ELR (cell line): ENCODE measurements at places on chromosomes 3 and 15.

- peak; percentile 81 for DNase-seq
Observed at GRCh38 chr15:70101459-70102113, 3.9 kb upstream of the TLE3 start.

DNA sequence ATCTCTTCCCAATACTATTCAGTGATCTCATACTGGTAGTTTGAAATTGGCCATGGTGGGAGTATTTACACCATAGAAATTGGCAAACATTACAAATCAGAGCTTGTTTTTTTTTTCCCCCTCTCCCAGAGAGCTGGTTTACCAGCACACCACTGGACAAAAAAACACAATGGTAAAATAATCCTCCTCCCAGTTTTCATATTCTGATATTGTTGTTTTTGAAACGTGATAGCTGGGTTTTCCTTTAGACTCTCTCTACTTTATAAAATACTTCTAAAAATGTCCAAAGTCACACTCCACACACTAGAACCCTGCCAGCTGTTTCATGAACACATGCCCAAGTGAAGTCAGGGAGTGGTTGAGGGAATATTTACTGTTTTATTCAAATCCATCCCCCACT lies 187.5 kb downstream of the DTWD1 start:
- DNase-seq, result no peak

DNA sequence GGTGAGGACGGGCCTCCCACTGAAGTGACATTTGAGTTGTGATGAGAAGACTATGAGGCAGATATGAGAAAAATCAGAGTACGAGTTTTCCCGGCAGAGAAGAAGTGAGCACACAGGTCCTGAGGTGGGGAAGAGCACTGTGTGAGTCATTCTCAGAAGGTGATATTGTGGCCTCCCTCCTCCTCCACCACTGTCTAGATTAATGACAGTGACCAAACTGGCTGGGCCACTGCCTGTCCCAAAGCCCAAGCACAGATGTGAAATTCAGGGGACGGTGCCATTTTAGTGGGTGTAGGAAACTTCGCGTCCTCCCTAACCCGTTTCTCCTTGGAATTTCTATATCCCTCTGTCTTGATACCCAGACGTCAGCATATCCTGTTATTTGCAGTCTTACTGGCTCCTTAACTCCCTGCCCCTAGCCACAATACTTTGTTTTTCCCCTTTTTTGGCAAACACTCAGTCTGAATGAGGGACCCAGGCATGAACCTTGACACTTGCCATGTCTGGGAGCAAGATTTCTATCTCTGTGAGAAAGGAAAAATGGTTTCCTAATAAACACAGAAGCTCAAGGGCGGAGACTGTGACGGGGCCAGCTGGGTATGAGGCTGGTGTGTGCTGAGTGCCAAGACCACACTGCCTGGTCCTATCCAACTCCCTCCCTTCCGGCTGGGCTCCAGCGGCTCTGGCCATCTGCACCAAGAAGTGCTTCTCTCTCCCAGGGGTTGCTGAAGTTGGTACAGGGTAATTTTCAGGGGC lies 15.2 kb downstream of the PRICKLE2 start:
- no peak for DNase-seq

GRCh38 chr3:127819086-127819485 lies 3.2 kb downstream of the MGLL start:
- no peak for DNase-seq

DNA sequence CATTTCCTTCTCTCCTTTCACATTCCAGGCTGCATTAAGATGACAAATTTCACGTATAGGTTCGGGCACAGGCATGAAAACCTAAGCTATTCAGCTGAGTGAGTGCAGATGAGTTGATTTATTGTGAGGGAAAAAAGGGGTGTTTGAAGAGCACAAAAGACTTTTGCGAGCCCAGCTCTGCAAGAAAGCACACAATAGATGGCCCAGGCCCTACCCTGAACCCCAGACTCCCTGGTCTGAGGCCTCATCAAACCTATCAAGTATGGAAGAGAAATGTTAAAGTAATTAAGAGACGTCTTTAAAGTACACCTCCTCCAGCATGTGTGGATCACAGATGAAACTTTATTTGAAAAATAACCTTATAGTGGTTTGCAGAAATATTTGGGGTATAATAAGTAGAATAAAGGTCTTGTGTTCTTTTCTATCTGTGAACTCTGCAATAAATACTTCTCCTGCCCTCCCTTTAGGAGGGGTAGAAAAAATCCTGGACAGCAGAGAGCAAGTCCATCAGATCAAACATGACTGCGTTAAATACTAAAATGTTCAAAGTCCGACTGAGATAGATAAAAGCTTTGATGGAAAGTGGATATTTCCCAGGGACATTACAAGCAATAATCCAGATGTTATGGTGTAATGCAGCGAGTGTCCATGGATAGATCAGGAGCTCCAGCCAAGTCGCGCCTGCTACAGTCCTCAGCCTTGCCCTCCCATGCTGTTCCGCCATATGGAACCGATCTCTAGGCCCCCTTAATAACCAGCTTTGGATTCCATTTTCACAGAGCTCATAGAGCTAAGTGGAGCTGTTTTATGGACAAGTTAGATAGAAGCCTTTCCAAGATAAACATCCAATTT lies 121.5 kb downstream of the MCTP2 start:
- DNase-seq, result no peak

- no peak for DNase-seq
Observed at GRCh38 chr3:37980462-37981347, 9.9 kb upstream of the VILL start.

- peak; percentile 99 for DNase-seq
Observed at GRCh38 chr3:57974796-57975388, 33.3 kb upstream of the FLNB start.

DNA sequence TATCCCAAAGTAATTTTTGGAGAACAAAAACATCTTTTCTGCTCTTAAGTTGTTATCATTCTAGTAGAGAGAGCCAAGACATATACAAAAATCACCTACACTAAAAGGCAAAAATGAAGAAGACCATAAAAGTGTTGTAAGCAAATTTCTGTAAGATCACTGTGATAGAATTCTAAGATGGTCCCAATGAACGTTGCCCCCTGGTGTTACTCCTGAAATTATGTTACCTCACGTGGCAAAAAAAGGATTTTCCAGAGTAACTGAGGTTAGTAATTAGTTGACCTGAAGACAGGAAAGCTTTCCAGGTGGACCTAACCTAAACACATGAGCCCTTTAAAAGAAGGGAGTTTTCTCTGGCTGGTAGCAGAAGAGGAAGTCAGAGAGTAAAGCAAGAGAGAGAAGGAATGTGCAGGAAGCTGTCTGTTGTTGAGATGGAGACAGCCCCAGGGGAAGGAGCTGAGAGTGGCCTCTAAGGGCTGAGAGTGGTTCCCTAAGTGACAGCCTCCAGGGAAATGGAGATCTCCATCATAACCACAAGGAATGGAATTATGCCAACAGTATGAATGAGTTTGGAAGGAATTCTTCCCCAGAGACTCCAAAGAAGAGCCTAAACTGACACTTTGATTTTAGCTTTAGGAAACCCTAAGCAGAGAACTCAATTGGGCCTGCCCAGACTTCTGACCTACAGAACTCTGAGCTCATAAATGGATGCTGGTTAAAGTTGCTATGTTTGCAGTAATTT lies 205.9 kb downstream of the CD47 start:
- peak; percentile 90 for DNase-seq

GRCh38 chr3:100641471-100642032 lies 32.2 kb downstream of the ADGRG7 start:
- DNase-seq, result no peak

GRCh38 chr3:52253314-52254304 lies 8.1 kb downstream of the PPM1M start:
- DNase-seq, result peak; percentile 27

- peak; percentile 45 for DNase-seq
Observed at GRCh38 chr3:136753326-136753939, 1.3 kb upstream of the STAG1 start.

- DNase-seq, result peak; percentile 44
Observed at GRCh38 chr15:45254405-45254804, 2.4 kb downstream of the SLC28A2 start.

- no peak for DNase-seq
Observed at GRCh38 chr15:35691173-35691761, 145.3 kb upstream of the DPH6 start.

DNA sequence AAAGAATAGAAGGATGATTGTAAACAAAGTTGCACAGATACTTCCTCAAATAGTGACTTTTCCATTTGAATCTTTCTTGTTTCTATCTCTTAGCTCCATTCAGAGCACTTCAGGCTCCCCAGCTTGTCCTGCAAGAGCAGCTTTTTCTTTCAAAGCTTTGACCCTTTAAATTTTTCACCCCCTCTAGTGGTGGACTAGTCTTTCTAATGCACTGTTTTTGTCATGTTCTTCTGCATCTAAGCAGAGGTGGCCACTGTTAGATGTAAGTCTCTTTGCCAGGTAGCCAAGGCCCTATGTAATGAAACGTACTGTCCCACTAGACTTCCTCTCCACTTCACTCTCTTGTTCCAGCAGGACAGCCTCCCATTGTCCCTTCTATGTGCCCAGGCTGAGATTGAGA lies 74.0 kb upstream of the MANF start:
- peak; percentile 46 for DNase-seq

- DNase-seq, result no peak
Observed at GRCh38 chr3:137972396-137972795, 37.6 kb upstream of the CLDN18 start.

DNA sequence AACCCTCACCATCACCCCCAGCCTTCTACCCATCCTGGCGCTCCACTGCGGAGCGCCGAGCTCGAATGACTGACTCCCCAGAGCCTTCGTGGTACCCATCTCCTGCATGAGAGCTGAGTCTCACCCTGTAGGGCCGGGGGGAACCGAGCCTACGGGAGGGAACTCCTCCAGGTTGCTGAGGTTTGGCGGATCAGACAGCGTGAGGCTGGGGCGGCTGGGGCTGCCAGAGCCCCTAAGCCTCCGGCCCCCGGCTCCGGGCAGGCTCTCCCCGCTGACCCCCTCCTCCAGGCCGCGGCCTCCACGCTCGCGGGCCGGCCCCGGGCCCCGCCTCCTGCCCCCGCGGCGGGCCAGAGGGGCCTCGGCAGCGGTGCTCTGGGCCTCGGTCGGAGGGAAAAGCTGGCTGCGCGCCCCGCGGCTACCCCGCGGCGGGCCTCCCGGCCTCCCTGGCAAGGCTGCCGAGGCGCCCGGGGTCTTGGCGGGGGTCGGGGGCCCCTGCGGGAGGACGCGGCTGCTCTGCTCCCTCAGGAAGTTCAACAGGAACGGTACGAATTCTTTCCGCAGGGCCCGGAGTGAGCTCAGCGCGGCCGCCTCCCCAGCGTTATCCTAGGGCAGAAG lies 643 bp downstream of the CDAN1 start:
- peak; percentile 33 for DNase-seq

- no peak for DNase-seq
Observed at GRCh38 chr3:89419647-89420241, 312.3 kb downstream of the EPHA3 start.

GRCh38 chr15:93973287-93973686 lies 258.1 kb upstream of the MCTP2 start:
- DNase-seq, result no peak

DNA sequence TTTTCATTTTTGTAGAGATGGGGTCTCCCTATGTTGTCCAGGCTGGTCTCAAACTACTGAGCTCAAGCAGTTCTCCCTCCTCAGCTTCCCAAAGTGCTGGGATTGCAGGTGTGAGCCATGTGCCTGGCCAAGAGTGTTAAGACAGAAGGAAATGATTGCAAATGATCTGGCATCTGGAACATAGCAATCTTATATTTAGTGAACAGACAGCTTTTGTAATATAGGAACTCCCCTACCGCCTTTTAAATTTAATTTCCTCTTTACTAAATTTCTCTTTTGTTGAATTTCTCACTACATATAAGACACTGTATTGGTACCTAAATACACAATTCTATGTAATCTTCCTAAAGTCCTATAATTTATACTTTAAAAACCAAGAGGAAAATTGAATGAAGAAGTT lies 13.1 kb downstream of the ANO10 start:
- DNase-seq, result no peak

DNA sequence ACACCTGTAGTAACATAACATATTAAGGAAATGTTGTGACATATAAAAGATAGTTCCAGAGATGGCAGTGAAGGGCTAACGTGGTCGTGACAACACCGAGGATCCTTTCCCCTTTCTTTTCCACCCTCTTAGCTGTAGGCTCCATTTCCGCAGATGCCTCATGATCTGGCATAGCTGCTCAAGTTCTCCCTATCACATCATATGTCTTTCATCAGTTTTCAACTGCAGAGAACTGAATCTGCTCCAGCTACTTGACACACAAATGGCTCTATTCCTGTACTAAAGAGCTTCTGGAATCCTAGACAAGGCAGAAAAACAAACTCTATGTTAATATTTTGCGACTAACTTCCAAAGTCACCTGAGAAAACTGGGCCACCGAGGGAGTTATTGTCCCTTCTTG lies 275.0 kb upstream of the SLCO3A1 start:
- DNase-seq, result no peak

GRCh38 chr3:178709051-178709450 lies 172.8 kb downstream of the KCNMB2 start:
- no peak for DNase-seq

DNA sequence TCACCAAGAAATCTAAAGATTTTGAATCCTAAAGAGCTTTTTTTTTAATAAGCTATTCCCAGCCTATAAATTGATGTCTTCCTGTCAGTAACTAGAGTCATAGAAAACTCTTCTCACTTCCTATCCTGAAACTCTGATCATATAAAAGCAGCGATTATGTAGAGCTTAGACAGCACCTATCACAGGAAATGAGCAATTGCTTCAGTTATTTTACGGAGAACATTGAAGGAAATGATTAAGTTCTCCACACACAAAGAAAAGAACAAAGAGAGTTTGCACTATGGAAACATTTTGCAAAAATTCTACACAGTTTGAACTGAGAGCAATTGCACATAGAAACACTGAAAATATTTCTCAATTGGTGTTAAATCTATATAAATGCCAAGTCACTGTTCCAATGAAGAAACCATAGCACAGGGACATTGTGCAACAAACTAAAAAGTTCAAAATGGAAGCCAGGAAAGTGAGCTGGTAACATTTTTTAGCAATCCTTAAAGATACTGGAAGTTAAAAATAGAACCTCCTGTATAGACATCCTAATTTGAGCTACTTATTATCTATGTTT lies 291.5 kb upstream of the ARHGEF26 start:
- DNase-seq, result peak; percentile 71

DNA sequence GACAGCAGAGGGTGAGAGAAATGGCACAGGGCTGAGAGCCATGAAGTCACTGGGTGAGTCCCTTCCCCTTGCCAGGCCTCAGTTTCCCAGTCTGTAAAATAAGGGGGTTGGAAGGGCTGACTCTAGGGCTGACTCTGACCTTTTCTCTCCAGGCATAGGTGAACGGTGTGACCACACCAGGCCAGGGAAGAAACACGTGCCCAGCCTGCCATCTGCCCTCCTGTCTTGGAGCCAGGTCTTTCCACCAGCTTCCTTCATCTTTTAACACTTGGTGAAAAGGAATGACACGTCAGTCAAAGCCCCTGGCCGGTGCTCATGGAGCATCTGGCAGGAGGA lies 74.4 kb downstream of the CPN2 start:
- DNase-seq, result no peak

- peak; percentile 54 for DNase-seq
Observed at GRCh38 chr3:9420850-9421549, 23.6 kb downstream of the SETD5 start.

DNA sequence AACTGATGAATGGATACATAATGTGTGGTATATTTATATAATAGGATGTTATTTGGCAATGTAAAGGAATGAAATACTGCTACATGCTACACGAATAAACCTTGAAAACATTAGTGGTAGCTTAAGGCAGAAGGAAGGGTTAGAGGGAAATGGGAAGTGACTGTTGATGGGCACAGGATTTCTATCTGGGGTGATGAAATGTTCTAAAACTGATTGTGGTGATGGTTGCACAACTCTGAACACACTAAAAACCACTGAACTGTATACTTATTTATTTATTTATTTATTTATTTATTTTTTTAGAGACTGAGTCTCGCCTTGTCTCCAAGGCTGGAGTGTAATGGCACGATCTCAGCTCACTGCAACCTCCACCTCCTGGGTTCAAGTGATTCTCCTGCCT lies 24.8 kb upstream of the SHISA5 start:
- DNase-seq, result no peak
